ENCODE measurements at places on chromosomes 3 and 15.
A peak's percentile ranks its signal among the peaks of the same experiment; 100 is the strongest.

DNA sequence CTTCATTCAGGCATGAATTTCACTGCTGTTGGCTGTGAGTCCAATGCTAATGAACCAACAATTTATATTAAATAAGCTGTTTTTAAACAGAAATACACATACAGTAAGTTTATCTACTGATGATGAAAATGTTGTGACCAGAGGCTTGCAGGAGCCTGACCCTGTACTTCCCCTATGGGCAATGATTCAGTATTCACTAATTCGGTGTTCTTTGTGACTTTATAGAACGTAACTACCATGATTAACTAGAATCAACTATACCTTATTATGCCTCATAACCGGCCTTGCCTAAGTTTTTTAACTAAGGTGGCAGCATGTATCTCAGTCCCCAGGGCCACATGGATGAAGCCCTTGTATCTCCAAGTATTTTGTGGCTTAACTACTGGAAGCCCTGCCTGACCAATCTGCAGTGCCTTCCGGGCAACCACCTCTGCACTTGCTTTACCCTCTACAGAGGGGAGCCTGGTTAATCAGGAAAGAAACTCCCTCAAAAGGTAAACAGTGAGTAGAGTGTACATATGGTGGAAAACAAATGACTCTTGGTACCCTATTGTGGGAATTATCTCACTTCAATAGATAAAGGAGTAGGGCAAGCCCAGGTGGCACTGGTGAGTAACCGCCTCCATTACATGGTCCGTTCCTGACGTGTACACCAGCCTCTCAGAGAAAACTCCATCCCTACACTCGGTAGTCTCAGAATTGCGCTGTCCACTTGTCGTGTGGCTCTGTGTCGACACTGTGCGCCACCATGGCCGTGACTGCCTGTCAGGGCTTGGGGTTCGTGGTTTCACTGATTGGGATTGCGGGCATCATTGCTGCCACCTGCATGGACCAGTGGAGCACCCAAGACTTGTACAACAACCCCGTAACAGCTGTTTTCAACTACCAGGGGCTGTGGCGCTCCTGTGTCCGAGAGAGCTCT, 11.6 kb upstream of the CLDN18 start:
- DNase-seq, result no peak

- no peak for DNase-seq
These were observed 95.7 kb downstream of the LINGO1 start for GRCh38 chr15:77537006-77537405.

DNA sequence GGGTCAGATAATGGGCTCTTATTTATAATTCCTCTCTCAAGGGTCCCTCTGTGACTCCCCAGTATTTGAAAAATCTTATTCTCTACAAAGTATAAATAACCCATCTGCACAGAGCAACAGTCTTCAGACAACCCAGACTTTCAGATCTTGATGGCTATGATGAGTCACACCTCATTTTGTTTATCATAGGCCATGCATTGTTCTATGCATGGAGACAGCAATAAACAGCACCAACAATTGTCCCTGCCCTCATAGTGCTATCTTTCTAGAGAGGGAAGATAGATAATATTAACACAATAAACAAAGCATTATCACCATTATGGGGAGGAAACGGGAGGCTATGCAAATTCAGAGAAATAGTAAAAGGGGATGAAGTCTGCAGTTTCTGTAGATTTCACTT, 13.4 kb downstream of the FHIT start:
- DNase-seq, result no peak

DNA sequence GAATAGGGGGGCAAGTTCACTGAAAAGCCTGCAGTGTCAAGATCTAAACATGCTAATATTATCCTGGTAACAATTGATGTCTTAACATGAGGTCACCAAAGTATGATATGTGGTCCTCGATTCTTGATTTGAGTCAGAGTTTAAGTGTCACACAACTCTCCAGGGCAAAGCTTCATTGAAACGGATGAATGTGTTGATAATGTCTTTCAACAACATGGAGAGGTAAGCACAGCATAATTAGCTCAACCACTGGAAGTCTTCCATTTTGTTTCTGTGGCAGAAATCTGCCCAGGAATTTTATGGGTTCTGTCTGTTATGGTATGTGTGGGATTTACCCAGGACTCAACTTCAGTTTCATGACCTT, 591.5 kb downstream of the ZNF385D start:
- no peak for DNase-seq

GRCh38 chr15:91302588-91303439, 202.8 kb downstream of the SV2B start:
- peak; percentile 47 for DNase-seq

DNA sequence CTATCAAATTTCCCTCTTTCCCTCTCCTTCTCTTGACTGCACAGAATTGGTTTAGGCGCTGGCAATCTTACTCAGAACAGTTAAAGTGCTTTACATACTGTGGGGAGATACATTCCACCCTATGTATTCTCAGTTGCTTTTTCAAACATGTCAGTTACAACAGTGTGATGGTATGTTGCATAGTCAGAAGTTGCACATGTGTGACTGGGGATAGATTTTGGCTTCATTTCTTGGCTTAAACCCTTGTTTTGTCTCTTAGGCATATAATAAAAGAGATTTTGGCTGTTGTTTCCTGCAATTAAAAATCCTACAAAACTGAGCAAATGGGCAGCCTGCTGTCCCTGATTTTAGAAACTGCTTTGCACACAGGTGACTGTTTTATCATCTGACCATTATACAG, 86.7 kb downstream of the PIK3R4 start:
- DNase-seq, result no peak

- no peak for DNase-seq
These were observed 269.2 kb upstream of the CTNNB1 start for GRCh38 chr3:40930131-40930538.

- no peak for DNase-seq
These were observed 512.9 kb downstream of the MCTP2 start for GRCh38 chr15:94744080-94744793.

GRCh38 chr15:96267463-96267862, 63.0 kb upstream of the NR2F2 start:
- DNase-seq, result no peak

GRCh38 chr15:61644550-61644949, 415.4 kb upstream of the RORA start:
- DNase-seq, result no peak

DNA sequence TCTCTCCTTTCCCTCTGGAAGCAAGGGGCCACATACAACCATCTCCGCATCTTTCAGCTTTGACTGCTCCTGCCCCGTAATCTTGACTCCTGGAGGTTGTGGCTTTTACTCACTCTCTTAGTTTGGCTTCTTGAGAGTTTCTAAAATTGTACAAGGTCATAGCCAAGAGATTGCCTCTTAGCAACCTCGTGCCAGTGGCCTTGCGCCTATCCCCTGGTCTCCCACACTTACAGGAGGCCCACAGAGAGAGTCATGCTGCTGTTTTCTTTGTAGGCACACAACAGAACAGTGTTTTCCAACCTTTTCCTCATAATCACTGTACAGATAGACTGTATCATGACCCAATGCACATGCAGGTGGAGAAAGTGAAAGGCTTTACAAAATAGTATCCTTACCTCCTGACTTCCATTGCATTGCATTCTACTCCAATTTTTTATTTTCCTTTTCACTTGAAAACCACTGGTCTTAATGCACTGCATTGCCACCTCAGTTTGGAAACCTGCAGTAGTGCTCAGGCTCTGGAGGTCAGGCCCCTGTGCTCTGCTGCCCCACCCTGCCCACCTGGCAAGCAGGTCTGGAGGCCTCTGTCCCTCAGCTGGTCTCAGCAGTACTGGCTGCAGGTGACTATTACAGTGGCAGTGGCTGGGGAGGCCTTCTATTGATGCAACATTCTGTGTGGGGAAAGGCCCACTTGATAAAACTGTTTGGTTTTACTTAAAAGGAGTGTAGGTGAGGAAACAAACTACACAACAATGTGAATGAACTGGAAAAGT, 156.2 kb downstream of the DNAJB8 start:
- no peak for DNase-seq

DNA sequence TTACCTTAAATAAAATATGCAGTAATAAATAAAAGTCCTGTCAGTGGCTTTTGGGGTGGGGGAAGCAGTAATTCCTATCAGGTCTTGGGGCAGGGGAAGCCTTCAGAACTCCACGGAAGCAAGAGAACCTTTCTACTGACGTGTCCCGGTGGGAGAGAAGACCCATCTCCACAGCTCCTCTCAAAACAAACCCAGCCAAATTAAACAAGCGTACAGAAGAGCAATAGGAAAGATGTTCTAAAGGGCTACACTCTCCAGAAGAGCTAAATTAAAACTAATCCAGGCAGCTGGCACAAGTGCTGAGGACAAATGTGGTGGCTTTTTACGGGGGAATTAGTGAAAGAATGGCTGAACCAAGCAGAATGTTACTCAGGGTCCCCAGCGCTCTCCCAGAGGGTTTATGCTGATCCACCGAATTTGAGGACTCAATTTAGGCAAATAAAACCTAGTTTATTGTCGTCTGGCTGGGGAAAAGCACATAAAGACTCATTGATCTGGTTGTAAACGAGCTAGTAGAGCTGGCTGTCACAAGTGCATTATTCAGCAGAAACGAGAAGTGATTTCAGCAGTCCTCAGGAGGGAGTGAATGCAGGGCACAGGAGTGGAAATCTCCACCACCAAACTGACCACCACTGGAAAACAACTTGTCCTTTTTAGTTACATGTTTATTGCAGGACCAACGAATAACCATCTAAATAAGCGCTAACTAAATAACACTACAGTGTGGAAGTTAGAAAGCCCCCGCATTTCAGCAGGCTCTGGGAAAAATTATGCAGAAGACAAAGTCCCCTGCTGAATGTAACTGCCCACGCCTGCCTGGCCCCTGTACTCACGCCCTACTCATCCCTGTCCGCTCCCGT, 13.5 kb downstream of the BFSP2 start:
- no peak for DNase-seq

GRCh38 chr3:81789691-81790090, 28.2 kb upstream of the GBE1 start:
- peak; percentile 54 for DNase-seq

GRCh38 chr15:64552281-64552948, 92.0 kb downstream of the ZNF609 start:
- DNase-seq, result no peak

DNA sequence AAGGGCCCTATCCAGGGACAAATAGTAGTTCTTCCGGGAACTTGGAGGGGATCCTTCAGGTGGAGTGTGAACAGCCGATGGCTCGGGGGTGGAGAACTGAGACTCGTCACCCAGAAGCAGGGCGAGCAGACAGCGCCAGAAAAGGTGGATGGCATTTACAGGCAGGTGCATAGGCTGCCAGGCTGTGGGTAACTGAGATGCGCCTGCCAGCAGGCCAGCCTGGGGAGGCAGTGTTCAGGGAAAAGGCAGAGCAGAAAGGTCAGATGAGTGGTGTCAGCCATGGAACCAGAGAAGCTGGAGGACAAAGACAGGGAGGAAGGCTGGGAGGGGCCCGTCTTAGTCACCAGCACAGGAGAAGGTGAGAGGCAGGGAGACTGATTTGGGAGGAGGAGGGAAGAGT, 53.0 kb upstream of the SEC22A start:
- DNase-seq, result no peak

DNA sequence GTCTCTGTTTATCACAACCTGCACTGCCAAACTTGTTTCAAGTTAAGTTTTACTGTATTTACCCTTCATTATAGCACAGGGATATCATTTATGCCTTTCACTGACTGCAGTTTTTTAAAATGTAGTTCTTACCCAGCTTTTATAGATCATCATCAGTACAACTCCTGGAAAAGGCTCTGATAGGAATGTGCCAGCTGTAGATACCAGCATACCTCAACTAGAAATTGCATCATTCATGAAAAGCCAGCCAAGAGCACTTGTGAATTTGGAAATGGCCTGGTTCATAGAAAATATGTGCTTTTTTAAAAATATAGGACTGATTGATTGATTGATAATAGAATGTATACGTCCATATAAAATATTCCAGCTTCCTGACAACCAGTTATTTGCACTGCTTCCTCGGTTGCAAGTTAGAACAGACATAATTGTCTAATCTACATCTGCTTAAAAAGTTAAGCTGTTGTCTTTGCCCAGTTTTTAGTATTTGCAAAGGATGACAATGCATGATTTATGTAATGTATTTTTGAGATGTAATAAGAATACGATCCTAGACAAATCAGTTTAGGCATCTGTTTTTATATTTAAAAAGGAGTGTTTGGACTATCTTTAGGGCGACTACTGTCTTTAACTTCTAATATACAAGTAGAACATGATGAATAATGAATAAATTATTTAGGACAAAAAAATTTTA, 58.5 kb downstream of the DCUN1D1 start:
- no peak for DNase-seq

GRCh38 chr3:152621967-152622810, 212.7 kb upstream of the P2RY1 start:
- no peak for DNase-seq

DNA sequence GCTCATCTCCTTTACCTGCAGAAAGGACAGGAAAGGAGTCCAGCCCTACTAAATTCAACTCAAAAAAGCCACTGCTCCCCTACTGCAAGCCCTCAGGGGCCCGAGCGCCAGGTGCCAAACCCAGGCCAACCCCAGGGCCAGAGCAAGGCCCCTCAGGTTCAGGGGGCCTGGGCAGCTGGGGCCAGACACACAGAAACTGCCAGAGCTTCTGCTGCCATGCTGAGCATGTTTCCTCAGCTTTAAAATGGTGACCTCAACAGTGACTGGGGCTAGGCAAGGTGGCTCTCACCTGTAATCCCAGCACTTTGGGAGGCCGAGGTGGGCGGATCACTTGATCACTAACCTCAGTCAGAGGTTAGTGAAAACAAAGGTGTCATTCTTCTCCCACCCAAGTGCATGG, 38.8 kb downstream of the KLHL25 start:
- DNase-seq, result no peak

DNA sequence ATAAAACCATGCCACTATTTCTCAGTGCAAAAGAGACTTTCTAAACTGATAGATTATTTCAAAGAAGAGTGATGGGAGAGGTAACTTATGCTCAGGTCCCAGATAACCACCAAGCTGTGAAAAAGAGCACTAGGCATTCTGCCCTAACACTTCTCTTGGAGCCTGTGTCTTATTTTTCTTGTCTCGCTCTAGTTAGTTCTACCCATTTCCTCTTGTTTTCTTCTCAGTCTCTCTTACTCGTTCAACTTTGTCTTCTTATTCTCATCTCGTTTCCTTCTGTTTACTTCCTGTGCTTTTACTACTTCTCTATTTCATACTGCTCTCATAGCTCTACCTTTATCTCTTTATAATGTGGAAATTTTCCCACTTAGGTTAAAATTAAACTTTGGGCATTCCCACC, 91.8 kb upstream of the CGNL1 start:
- DNase-seq, result peak; percentile 27

DNA sequence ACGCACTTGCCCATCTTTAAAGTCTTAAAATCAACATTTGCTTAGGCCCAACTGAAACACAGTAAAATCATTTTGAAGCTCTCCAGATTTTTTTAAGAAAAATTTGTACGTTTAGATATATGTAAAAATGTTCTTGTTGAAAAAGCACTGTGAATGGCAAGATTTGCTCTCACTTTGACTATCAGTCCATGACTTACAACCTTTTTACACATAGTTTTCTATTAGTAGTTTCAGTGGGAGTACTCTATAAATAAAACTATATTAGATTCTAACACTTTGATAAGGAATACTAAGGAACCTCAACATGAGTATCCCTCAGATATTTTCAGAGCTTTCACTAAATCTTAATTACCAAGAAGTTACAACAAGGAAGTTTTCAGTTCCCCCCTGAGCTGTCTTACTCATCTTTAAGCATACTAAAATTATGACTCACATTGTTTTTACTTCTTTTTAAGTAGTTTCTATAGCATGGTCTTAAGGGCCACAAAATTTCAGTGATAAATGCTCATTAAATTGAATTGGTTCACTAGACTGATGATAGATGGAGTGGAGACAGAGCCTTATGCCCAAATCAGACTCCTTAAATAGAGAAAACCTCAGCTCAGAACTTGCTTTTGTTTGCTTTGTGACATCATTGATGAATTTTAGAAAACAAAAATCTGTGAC, 31.6 kb upstream of the RAP2B start:
- no peak for DNase-seq

Measured in KG1 (cell line).